ENCODE measurements at places on chromosomes 5 and 9.

GRCh38 chr5:68478301-68479095 lies 262.9 kb downstream of the PIK3R1 start:
- no peak for DNase-seq

DNA sequence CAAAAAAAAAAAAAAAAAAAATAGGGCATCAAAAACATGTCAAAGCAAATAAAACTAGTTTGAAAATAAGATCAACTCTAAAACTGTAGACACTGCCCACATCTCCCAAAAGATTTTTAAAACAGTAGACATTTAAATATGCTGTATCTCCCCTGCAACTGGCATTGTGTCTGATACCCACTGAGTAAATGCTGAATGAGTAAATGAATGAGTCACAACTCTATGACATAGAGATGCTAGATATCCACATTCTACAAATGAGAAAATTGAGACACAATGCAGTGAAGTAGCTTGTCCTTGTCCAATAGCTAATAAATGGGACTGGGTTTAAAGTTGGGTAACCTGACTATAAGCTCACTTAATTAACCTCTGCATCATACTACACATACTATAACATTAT lies 14.1 kb upstream of the MAP1B start:
- no peak for DNase-seq

DNA sequence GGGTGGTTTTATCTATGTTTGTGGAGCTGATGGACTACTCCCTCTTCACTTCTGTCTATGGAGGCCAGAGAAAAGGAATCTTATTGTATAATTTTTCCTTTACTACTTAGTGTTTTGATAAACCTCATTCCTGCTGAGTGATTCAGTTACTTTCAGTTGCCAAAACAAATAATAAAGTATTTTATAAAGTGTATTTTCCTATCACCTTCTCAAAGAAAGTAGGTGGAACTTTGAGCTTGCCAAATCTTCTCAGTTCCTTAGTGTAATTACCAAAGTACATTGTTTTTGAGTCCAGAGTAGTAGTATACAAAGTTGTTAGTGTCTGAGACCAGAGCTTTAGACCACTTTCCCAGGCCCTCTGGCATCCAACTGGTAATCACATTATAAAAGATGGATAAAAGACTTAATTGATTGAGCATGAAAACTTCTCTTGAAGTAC lies 13.5 kb downstream of the RABGAP1 start:
- no peak for DNase-seq

DNA sequence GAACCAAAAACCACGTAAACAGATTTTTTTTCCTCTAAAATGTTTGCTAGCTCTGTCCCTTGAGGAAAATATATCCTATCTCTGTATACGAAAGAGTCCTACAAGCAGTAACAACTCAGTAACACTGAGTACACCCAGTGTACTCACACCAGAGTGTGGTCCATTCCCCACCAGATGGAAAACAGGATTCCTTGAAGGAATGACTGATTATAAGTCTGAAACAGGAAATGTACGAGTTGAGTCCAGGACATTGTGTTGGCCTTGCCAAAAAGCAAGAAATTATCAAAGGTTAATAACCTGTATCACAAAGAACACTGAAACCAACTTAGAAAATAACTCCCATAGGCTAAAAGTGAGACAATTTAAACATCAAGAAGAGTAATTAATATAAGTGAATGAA lies 20.4 kb downstream of the GOLPH3 start:
- no peak for DNase-seq

DNA sequence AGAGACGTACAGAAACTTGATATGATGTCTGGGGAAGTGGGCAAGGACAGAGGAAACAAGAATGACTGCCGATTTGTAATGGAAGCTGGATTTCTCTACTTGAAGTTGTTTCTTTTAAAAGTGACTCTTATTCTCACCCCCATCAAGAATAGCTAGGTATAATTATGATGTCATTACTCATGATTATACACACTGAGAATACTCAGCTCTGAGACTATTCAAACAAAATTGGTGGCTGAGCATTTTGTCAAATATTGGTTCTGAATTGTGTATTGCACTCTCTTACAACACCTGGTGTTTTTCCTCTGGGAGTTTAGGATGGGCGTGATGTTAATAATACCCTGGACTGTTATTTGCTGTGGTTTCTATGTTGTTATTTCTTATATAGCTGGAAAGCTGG lies 46.3 kb downstream of the MAST4 start:
- no peak for DNase-seq
